Psoas muscle (tissue), 8 donors: ENCODE measurements at places on chromosomes 5 and 9. TPM values are rescaled to one million over a fixed set of nuclear protein-coding genes. Genes with fewer than 3 reads are reported as not detected.
A peak's percentile ranks its signal among the peaks of the same experiment; 100 is the strongest.

GRCh38 chr5:94901191-94901979, 282.9 kb downstream of the SLF1 start:
- DNase-seq, result no peak

DNA sequence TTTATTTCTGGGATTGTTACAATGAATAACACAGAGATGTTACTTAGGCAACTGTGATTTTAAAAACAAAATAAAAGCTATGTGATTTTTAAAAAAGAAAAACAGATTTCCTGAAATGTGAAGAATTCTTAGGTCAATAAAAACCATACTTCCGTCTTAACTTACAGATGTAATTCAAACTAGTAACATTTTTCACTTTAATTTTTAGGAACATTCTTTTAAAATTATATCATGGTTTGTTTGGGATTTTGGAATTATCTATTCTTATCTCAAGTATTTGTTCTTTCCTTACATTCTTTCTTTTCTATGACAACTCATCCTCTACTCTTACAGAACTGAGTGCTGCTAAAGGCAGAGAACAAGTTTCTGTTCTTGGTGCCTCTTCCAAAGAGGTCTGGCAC, 159.5 kb downstream of the RAPGEF6 start:
- DNase-seq, result no peak

GRCh38 chr9:87263291-87263690, 234.4 kb upstream of the DAPK1 start:
- no peak for DNase-seq

DNA sequence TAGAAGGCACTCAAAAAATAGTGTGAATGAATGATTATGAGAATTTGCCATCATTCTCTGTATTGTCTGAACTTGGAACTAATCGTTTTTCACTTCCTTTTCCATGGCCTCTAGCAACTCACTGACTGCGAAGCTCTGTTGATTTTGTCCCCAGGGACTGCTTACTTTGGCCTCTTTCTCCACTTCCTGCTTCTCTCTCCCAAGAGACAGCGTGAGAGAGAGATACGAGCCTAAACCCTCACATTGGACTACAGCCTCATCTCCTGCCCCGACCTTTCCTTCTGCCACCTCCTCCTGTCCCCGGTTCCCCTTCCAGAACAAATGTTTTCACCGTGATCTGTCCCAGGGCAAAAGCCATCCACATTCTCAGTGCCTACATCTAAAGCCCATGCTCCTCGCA, 300.8 kb upstream of the PANK3 start:
- no peak for DNase-seq

DNA sequence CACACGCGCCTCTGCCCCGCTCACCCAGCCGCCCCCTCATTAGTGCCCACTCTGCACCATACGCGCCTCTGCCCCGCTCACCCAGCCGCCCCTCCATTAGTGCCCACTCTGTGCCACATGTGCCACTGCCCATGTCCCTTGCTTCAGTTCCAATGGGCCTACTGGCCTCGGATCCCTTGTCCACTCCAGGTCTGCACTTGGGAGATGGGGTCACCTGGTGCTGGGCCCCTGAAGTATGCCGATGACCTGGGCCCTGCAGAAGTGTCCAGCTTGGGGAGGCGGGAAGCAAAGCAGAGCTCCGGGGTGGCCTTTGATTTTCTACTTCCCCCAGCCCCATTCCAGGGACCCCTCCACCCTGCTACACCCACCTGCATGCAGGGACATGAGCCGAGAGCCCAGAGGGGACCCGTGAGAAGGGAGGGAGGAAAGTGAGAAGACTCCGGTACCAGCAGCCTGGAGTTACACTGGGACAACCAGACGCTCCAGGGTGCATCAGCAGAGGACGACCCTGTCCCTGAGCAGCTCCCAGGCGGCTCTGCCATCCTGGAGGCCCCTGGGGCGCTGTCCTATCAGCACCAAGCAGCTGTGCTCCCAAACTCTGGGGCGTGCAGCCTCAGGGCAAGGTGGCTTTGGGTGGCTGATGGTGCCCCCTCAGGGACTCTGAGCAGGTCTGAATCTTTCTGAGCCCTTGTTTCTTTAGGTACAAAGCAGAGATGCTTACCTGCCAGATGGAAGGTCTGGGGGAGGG, 140.8 kb downstream of the RXRA start:
- DNase-seq, result no peak

DNA sequence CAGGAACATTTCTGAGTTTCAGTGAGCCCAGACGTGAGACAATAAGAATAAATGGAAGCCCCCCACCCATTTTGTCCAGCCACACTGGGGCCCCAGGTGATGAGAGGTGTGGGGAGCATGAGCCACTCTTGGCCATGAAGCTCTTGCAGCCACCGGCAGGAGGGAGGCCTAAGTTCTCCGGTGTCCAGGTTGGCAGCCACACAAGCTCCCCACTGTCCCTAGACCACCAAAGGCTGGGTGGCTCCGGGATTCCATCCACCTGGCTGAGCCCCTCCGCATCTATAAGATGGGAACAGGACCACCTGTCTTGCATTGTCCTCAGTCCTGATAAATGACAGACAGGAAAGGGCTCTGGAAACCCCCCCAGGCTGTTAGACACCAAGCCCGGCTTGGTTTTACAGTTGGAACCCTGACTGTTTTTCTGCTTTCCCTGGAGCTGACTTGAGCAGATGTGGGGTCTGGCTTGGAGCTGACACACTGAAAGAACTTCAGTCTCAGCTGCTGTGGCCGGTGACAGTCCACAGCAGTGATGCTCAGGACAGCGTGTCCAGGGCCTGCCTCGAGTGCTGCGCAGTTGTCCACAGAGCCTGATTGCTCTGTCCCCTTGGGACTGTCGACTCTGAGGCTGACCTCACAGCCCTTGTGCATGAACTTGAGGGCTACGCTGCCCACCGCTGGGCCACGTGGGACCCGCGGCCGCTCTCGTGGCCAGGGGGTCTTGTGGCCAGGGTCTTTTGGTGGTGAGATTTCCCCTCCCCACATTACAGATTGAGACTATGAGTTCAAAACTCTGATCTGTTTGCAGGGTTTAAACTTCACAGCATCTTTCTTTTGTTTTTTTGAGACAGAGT, 74.8 kb downstream of the PSMB7 start:
- peak; percentile 40 for DNase-seq

LHX3 gene
- polyA plus RNA-seq, result not detected

GLDC gene
- polyA plus RNA-seq, result 0.85 TPM

NSG2 gene
- 2.1 TPM for polyA plus RNA-seq
